ENCODE measurements at places on chromosomes 3 and 15.

- DNase-seq: no peak
These were observed 27.6 kb downstream of the CHST14 start for GRCh38 chr15:40498418-40498817.

GRCh38 chr3:13715167-13715954 is 164.5 kb downstream of the WNT7A start:
- no peak for DNase-seq

DNA sequence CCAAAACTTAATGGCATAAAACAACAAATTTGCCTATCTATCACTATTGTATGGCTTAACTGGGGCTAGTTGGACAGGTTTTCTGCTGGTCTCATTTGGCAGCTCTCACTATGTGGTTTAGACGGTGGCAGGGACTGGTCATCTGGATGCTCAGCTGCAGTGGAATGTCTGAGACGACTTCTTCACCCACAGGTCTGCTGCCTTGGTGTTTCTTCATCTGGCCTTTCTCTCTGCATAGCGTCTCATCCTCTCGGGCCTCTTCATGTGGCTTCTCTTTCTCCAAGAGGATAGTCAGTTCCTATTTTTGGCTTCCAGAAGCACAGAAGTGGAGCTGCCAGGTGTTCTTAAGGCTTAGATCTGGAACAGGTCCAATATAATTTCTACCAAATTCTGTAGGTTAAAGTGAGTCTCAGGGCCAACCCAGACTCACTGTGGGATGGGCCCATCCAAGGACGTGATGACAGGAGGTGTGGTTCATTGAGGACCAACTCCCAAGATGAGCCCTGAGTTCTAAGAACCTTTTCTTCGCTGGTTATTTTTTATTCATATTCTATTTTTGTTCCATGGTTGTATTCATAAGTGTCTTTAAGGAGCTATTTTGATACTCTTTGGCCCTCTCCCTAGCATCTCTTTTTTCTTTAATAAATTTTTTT is 18.6 kb downstream of the UBE2Q2 start:
- DNase-seq: no peak

DNA sequence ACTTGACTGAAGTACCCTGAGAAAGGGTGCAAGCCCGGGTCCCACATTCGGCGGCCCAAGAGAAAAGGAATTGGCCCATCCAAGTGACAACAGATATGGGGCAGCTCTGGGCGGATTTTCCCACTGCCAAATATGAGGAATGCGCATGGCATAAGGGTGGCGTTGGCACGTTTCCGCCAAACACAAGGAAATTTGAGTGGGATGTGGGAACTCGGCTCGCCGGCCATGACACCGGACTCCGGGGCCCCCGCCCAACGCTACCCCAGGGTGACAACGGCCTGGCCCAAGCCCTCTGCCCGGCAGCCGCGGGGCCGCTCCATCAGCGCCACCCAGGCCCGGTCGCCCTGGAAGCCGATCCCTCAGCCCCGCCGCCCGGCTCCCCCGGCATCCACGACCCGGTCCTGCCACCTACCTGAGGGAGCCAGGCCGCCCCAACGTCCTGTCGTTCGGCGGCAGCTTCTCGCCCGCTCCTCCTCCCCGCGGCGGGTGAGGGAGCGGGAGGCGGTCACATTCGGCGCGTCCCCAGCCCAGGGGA is 449 bp downstream of the RAF1 start:
- DNase-seq: peak; percentile 61

GRCh38 chr3:175957427-175957826 is 1098.3 kb downstream of the NAALADL2 start:
- no peak for DNase-seq

DNA sequence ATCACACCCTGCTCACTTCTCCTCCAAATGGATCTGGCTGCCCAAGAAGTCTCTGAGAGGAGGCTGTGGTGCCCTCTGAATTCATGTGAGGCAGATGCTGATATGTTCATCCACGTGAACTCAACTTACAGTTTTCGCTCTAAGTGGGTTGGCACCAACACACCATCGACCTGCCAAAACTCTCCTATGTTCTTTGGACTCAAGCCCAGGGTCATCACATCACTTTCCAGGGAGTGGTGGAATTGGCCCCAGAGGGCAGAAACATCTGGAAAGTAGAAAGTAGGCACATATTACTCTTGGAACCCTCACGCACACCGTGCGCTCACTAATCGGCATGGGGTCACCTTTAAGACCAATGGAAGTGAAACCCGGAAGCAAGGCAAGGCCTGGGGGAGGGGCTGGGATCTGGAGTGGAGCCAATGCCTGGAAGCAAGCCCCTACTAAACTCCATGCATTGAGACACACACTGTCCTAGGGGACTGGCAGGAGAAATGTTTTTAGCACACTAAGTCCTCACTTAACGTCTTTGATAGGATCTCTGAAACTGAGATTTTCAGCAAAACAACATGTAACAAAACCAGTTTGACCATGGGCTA is 41.4 kb downstream of the SSUH2 start:
- DNase-seq: no peak

DNA sequence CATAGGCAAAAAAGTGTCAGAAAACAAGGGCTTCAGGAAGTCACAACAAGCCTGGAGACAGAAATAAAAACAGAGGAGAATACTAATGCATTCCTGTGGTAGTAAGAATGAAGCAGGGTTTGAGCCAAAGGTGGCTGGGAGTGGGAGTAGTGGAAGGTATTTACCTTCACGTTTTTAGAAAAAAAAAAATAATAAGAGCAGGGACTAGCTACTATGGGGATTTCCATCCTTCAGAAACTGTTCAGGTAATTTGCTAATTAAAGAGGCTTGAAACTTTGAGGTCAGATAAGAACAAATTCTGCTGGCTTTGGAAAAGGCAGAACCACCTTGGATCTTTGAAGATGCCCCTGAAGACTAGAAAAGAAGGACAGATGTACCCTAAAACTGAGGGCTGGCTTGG is 18.4 kb downstream of the ILDR1 start:
- DNase-seq: no peak

GRCh38 chr15:45729141-45729540 is 94.3 kb downstream of the SQOR start:
- DNase-seq: no peak

DNA sequence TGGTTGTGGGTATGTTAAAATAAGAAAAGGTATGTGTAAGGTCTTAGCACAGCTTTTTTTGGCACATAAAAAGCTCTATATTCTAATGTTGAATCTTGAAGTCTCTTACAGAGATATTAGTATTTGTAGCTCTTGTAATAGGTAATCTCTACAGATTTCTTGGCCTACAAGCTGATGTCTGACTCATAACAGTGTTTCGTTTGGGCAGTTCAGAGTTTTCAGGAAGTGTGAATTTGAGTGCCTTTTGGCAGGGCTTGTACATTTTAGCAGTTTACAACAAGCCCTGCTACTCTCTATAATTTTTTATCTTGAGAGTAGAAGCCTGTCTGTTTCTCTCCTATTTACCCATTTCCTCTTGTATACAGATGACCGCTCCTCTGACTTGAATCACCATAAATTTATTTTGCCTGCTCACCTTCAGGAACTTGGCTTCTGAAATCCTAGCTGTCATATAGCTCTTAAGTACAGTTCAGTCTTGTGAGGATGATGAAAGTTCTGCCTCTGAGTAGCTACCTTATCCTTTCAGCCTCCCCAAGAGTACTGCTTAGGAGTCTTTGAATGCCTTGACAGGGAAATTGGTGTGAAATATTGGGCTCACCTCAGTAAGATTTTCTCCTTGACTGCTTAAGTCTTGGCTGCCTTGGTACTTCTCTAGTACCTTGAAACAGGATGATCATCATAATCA is 419.9 kb upstream of the RARB start:
- no peak for DNase-seq

GRCh38 chr3:57169872-57170623 is 4.9 kb upstream of the IL17RD start:
- peak; percentile 31 for DNase-seq

- no peak for DNase-seq
These were observed 582.8 kb downstream of the PDCD6IP start for GRCh38 chr3:34381243-34381642.

DNA sequence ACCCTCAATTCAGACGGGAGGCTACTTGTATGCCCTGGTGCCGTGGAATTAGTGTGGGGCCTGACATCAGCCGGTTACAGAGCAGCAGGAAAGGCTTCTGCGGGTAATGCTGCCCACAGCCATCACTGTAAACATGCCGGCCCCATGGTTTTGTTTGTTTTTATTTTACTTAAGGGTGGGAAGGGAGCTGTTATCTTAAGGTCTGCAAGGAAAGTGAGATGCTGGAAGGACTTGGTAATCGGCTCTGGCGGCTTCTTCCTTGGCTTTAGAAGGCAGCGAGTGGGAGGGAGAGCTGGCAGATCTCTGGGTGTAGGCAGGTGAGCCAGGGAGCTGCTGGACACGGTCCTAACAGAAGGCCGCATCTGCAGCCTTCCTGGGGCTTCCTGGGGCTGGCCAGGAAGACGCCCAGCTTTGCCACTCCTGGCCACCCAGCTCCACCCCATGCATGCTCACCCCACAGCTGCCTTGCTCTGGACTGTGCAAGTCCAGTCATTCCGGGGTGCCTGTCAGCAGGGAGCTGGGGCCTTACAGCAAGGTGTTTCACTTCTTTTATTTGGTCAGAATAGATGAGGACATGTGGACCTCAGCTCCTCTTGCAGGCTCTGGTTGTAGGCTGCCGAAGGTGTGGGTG is 54.1 kb upstream of the FURIN start:
- no peak for DNase-seq

- DNase-seq: peak; percentile 72
These were observed 14.7 kb downstream of the CHD2 start for GRCh38 chr15:92914768-92915221.

GRCh38 chr3:185605566-185605965 is 19.5 kb downstream of the SENP2 start:
- DNase-seq: no peak

DNA sequence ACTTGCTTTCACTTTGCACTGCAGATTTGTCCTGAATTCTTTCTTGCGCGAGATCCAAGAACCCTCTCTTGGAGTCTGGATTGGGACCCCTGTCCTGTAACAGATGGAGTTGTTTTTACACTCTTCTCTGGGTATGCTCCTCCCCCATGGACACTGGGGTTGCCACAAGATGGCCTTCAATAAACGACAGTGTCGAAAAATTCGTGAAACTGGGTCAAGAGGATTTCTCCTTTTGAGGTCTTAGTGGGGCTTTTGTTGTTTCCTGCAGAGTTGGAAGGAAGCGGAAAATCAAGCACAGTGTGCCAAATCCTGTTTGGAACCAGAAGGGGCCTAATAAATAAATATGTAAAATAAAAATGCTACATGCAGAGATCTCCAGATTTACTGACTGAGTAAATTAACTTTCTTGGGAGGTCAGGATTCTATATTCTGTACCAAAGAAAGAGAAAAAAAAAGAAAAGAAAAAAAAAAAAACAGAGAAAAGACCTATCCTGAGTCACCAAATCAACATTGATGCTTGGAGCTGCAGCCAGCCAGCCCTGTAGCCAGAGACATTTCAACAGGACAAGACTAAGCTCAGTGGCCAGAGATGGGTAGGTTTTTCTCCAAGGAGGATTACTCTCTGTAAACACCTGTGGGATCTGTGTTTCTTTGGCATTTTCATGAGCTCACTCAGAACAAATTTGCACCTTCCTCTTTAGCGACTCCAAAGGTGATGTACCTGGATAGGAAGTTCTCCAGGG is 24.8 kb downstream of the CCDC80 start:
- DNase-seq: no peak

- DNase-seq: no peak
These were observed 211.9 kb downstream of the EBLN2 start for GRCh38 chr3:73273341-73273740.

GRCh38 chr3:64873400-64873799 is 185.6 kb upstream of the ADAMTS9 start:
- no peak for DNase-seq

DNA sequence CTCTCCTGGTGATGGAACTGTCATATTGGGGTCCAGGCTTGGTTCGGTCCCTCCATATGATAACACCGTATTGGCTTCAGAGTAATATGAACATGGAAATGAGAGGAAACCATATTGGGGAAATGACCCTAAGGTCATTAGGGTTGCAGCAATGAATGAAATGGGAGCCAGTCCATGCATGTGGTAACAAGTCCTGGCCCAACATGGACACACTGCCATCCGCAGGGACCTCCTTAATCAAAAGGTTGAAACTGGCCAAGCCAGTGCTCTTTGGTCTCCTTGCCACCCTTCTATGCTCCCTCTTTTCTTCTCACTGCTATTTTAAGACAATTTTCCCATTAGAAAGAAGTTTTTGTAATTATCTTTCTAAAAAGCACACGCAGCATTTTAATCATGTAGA is 8.3 kb downstream of the SHC4 start:
- DNase-seq: no peak

DNA sequence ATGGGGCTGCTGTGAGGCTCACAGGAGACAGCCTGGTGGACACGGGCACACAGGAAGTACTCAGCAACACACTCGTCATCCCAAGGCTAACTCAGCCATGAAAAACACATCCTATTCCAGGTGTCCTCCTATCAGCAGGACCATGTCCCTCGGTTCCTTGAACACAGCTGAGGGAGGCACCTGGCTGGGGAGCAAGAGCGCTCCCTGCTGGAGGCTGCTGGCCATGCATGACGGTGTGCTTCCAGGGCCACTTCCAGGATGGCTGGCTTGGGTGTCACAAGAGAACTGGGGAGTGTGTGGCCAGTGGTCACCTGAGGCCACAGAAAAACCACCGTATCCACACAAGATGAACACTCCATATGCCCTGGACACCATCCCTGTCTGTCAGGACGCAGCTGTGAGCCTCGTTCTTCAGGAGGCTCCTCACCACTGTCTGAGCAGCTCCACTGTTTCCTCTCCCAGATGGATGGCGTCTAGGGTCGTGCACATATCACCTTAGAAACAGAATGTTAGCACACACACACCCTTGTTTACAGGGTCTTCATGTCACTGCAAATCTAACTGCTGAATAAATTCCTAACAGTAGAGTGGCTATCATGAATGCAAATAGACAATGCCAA is 31.0 kb downstream of the POC1A start:
- peak; percentile 63 for DNase-seq

DNA sequence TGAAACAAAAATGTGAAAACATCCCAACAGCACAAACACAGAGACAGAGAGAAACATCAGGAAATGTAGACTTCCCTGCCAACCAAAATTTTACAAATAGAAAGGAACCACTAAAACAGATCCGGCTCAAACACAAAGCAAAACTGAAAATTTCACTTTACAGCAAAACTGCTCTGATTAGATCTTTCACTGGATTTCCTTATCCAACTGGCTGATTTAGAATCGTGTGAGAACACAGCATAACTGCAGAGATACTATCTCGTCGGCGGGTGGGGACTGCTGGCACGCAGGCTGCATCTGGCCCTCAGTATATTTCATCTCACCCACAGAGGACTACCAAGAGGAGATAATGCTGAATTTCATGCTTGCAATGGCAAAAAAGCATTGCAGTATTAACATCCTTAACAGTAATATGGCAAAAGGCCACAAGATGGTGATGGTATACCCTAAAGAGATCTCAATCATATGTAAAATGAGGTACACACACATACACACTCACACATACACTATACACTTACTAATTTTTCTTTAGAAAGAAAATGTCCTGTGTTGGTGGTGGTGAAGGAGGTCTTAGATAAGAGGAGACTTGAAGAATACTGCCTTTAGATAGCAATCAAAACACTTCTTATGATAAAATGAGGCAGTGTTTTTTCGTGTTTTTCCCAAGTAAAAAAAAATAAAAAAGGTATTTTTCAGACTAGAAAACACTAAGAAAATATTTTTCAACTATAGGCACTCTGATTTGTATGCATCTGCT is 10.6 kb upstream of the LEO1 start:
- peak; percentile 15 for DNase-seq

- no peak for DNase-seq
These were observed 181.8 kb downstream of the SSR3 start for GRCh38 chr3:156373095-156373494.
